ENCODE measurements at places on chromosomes 7 and 10. TPM values are rescaled to one million over a fixed set of nuclear protein-coding genes. Genes with fewer than 3 reads are reported as not detected.

- no peak for DNase-seq
These were observed 163.4 kb downstream of the PLXDC2 start for GRCh38 chr10:19979628-19980027.

- DNase-seq, result no peak
These were observed 136.5 kb downstream of the ADARB2 start for GRCh38 chr10:1600861-1601260.

GRCh38 chr10:103082683-103083082 lies 110.4 kb downstream of the NT5C2 start:
- DNase-seq, result no peak

The FBXO24 gene
- polyA plus RNA-seq, result 1.0 TPM

DNA sequence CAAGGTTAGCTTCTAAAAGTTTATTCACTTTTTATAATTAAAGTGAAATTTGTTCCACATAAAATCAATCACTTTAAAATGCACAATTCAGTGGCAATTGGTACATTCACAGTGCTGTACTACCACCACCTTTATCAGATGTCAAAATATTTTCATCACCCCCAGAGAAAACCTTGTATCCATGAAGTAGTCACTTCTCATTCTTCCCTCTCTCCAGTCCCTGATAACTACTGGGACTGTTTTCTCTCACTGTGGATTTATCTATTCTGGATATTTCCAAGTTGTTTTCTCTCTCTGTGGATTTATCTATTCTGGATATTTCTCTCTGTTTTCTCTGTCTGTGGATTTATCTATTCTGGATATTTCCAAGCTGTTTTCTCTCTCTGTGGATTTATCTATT lies 435.4 kb upstream of the CNTNAP2 start:
- no peak for DNase-seq

The VENTX gene
- polyA plus RNA-seq, result 0.29 TPM

- no peak for DNase-seq
These were observed 362.9 kb downstream of the MAGI2 start for GRCh38 chr7:79090543-79090942.

The RNF32 gene
- polyA plus RNA-seq, result 2.6 TPM

The PRF1 gene
- polyA plus RNA-seq, result 0.82 TPM

DNA sequence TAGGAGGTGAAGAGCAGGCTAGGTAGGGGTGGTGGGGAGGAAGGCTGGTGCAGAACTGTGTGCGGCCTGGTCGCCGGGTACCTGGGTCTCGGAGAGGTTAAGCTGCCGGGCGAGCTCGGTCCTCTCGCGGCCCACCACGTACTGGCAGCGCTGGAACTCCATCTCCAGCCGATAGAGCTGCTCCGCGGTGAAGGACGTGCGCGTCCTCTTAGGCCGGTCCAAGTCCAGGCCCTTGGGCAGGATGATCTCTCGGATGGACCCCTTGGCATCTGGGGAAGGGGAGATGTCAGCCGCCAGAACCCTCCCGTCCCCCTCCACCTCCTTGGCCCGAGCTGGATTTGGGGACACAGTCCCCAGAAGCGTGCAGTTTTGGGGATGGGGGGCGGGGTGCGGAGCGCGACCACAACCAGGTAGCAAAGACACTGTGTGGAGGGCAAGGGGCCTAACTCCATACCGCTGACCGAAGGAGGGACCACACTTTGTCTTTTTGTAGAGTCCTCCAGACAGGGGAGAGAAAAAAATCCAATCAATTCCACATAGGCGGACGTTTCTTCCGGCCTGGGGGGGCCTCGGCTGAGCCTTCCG lies 1.6 kb downstream of the VAX1 start:
- DNase-seq, result no peak

The CTAGE6 gene
- 0.30 TPM for polyA plus RNA-seq

DNA sequence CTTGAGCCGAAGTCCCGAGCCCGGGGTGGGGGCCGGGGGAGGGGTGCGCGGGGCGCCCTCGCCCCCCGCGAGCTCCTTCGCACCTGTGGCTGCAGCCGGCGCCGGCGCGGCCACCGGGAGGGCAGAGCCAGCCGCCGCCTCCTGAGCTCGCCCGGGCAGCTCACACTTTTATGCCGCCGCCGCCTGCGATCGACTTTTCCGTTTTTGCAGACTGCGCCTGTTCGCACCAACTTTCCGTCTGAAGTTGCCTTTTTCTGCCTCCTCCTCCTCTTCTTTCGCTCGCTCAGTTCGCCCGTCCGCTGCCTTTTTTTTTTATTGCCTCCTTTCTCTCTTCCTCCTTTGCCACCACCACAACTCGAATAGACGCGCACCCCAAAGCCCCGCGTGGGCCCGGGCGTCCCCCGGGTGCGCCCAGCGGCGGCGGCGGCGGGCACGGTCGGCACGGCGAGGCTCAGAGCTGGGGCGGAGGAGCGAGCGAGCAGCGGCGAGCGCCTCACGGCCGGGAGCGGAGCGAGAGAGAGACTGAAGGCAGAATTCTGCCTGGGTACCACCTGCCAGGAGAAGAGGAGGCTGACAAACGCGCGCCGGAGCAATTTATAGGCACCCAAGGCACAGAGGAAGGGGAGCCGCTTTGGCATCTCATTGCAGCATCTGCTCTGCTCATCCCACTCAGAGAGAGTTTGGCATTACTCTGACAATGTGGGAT lies at the start of gene C1QL3:
TSS of gene C1QL3 (minus strand) at position 569 of the 706 bp plus-strand sequence. CDS start 814 bp downstream, outside the sequence.
- DNase-seq, result no peak

The TMEM196 gene
- not detected for polyA plus RNA-seq

DNA sequence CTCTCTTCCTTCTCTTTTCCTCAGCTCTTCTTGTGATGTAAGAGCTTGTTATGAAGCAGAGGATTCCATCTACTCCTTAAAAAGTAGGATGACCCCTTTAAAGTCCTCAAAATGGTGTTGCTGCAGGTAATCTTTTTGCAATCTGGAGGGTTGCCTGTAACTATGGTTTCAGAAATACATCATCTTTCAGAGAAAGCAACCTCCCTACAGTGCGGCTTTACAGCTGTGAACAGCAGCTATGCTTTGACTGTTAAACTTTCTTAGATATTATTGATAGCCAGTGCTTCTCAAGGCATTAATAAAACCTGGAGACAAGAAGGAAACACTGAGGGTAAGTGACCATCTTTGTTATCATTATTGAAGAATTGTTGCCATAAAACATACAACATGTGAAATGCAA lies 86.6 kb upstream of the MDFIC start:
- DNase-seq, result no peak

- DNase-seq, result no peak
These were observed 232.6 kb downstream of the ADK start for GRCh38 chr10:74383642-74384041.

- no peak for DNase-seq
These were observed 3.1 kb downstream of the SH3PXD2A start for GRCh38 chr10:103852189-103852711.

GRCh38 chr7:46301677-46302076 lies 380.6 kb upstream of the IGFBP3 start:
- no peak for DNase-seq

DNA sequence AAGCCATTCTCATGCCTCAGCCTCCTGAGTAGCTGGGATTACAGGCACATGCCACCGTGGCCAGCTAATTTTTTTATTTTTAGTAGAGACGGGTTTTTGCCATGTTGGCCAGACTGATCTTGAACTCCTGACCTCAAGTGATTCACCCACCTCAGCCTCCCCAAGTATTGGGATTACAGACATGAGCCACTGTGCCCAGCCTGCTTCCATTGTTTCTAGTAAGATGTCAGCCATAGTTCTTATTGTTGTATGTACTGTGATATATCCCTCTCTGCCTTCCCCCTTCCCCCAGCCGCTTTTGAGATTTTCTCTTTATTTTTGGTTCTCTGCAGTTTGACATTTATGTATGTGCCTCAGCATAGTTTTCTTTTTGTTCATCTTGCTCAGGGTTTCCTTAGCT lies 87.9 kb upstream of the KLF14 start:
- no peak for DNase-seq

The KMT2E gene
- 35.1 TPM for polyA plus RNA-seq

The OR6B1 gene
- not detected for polyA plus RNA-seq

DNA sequence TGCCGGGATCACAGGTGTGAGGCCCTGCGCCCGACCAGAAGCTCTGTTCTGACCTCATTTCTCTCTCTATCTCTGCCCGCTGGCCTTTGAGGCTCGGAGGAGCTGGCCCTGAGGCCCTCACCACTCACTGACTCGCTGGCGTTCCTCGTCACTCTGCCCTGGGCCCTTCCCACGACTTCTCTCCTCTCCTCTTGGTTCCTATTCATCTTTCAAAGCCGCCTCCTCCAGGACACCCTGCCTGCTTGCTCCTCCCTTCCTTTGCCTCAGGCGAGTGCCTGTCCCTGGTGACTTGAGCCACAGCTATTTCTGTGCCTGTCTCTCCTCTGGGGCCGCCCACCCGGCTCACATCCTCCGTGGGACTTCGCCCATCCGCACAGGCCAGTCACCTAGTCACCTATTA lies 17.3 kb upstream of the ADGRA1 start:
- DNase-seq, result no peak

DNA sequence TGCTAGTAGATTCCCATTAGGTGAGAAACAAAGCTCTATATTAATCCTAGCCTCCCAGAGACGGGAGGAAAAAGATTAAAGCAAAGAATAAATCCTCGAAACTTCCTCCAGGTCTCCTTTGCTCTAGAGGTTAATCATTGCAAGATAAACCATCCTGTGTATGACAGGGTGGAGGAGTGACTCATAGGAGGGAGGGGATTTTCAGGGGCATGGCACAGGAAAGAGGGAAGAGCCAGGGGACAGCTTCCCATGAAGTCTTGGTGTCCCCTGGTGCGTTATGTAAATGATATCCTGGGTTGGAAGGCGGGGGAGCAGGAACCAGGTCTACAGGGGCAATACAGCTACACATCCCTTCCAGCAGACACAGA lies 780 bp downstream of the CYP3A5 start:
- DNase-seq, result no peak

The AKR1C3 gene
- polyA plus RNA-seq, result 0.94 TPM

GRCh38 chr7:74027683-74028320 lies at the start of gene ELN:
Gene ELN (plus strand): TSS chr7:74028173. CDS start chr7:74028188, 15 bp downstream.
- DNase-seq, result peak; percentile 84

GRCh38 chr10:71747039-71747531 lies 26.2 kb downstream of the VSIR start:
- no peak for DNase-seq

DNA sequence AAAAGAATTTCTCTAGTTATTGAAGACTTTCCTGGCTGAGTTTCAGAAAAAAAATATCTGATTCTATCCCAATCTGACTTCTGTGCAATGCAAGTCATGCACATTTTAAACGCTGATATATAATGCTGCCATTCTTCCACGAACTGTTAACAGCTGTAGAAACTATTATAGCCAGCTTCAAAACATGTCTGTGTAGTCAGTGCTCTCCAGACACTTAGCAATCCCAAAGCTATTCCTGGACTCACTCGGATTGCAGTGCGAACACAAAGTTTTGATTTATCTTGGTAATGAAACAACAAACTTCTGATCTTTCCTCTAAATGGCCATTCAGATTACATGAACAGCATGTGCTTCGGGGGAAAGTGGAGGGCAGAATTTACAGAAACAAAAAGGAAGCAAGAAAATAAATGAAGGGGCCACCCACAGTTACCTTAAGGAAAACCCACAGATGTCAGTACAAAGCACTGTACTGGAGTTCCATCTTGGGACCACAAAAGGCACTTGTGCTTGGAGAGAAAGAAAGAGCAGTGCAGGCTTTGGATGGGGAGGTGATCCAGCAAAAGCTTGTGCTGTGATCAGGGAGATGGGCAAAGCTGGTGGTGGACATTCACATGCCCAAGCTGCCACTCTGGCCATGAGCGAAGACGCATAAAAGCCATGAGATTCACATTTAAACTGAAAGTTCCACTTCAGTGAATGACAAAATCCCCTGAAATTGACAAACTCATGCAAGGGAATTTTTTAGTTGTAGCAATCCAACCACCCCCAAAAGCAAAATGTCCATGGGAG lies 32.1 kb upstream of the ADO start:
- DNase-seq, result no peak

The TDRD1 gene
- polyA plus RNA-seq, result 0.13 TPM

The PCLO gene
- 0.29 TPM for polyA plus RNA-seq

- no peak for DNase-seq
These were observed 47.0 kb downstream of the TMEM106B start for GRCh38 chr7:12258074-12258473.

DNA sequence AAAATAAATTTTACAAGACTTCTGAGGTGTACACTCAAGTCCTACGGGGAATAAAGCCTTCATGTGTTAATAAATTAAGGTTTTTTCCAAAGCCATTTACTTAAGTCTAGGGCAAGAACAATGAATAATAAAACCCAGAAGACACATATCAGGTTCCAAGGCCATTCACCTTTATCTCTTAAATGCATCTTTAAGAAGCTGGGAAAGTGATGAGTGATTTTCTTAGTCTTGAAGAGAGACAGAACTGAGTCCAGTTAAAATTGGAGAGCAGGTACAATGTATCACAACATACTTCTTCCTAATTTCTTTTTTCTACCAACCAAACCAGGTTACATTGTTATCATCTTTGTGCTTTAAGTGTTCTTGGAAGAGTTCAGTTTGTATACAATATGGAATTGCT lies 189.5 kb downstream of the RAPGEF5 start:
- no peak for DNase-seq

The WIPF3 gene
- 16.1 TPM for polyA plus RNA-seq

DNA sequence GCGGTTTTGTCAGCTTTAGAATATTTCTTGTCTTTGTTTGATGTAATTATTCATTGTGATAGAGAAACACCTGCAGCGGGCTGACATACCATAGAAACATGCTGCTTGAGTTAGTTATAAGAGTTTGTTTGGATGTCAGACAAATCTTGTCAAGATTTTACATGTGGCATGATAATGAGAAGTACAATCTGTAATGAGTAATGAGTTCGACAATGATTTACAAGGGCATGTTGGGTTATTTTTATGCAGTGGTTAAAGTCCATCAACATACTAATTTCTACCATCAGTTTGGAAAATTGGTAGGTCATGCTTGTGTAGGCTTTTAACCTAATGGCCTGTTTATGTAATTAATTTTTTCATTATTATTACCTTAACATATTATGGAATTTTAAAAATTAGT lies 31.3 kb downstream of the FZD1 start:
- no peak for DNase-seq

DNA sequence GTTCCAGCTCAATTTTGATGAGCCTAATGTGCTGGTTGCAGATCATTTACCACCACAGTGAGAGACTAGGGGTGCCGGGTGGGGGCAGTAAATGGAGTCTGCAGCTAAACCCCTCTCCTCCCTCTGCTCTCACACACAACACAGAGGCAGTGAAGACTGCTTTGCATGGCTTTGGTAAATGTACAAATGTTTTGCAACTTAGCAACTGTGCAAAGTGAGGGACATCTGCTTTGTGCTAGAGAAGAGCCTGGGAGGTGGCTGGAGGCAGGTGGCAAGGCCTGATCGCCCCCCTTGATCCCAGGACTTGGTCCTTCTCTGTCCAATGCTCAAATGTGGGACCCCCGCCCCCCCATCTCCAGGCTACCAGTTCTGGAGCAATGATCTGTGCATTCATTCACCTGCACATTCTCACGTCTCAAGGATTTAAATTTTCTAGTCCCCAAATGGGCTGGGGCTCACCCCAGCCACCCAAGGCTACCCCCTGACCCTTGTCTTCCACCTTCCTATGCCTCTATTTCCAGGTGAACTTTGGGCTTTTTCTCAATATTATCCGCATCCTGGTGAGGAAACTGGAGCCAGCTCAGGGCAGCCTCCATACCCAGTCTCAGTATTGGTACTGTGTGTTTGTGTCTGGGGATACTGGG lies 11.6 kb downstream of the GHRHR start:
- no peak for DNase-seq

GRCh38 chr10:23694921-23695824 lies 256.3 kb downstream of the OTUD1 start:
- DNase-seq, result no peak

GRCh38 chr7:44473295-44473694 lies 17.2 kb downstream of the NUDCD3 start:
- no peak for DNase-seq

GRCh38 chr10:24701447-24701846 lies 22.2 kb downstream of the ARHGAP21 start:
- no peak for DNase-seq

The GRID1 gene
- 3.8 TPM for polyA plus RNA-seq

- no peak for DNase-seq
These were observed 194.0 kb downstream of the TAX1BP1 start for GRCh38 chr7:27933671-27934565.
